Thoracic aorta (tissue), 2 donors: ENCODE measurements at places on chromosomes 11 and 22. TPM values are rescaled to one million over a fixed set of nuclear protein-coding genes. Genes with fewer than 3 reads are reported as not detected.

Gene FUT4
- 14.1 TPM for total RNA-seq

Gene ARHGAP42
- 5.6 TPM for total RNA-seq

Gene DTX4
- 4.7 TPM for total RNA-seq

Gene GAS2
- not detected for total RNA-seq

Gene NAALAD2
- total RNA-seq: 0.42 TPM

GRCh38 chr11:76850815-76851214 lies 9.9 kb upstream of the ACER3 start:
- H3K4me1 ChIP-seq: peaks cover 16% of the 10 kb centered on the region
- no peaks in the 10 kb centered on the region for H3K36me3 ChIP-seq
- no peak overlapping the region for H3K27ac ChIP-seq
- DNase-seq: no peak
- H3K4me3 ChIP-seq: no peak overlapping the region

- no peak overlapping the region for H3K27ac ChIP-seq
- no peak for DNase-seq
- no peaks in the 10 kb centered on the region for H3K36me3 ChIP-seq
- H3K27me3 ChIP-seq: no peaks in the 10 kb centered on the region
- H3K4me1 ChIP-seq: no peaks in the 10 kb centered on the region
Observed at GRCh38 chr22:48167238-48167637, 1404.8 kb downstream of the TBC1D22A start.

- no peak overlapping the region for H3K27ac ChIP-seq
- H3K36me3 ChIP-seq: no peaks in the 10 kb centered on the region
- no peak overlapping the region for H3K4me3 ChIP-seq
- H3K27me3 ChIP-seq: no peaks in the 10 kb centered on the region
- no peak for DNase-seq
Observed at GRCh38 chr11:87453531-87454089, 415.9 kb downstream of the TMEM135 start.

GRCh38 chr11:3645552-3645951 lies 624 bp downstream of the ART1 start:
- no peak overlapping the region for H3K4me3 ChIP-seq
- no peaks in the 10 kb centered on the region for H3K36me3 ChIP-seq
- H3K4me1 ChIP-seq: peaks cover 8% of the 10 kb centered on the region
- no peaks in the 10 kb centered on the region for H3K27me3 ChIP-seq
- H3K27ac ChIP-seq: no peak overlapping the region

- H3K36me3 ChIP-seq: no peaks in the 10 kb centered on the region
- H3K4me1 ChIP-seq: no peaks in the 10 kb centered on the region
- H3K27me3 ChIP-seq: no peaks in the 10 kb centered on the region
- no peak for DNase-seq
Observed at GRCh38 chr22:23036684-23037428, 33.5 kb upstream of the GNAZ start.

- peak overlapping the region; percentile 94 for H3K27ac ChIP-seq
- DNase-seq: no peak
- no peaks in the 10 kb centered on the region for H3K27me3 ChIP-seq
- peaks cover 67% of the 10 kb centered on the region for H3K4me1 ChIP-seq
- H3K36me3 ChIP-seq: no peaks in the 10 kb centered on the region
Observed at GRCh38 chr11:19670030-19670791, 42.4 kb upstream of the NAV2 start.
